Skeletal muscle cell (primary cell): ENCODE measurements at places on chromosomes 1 and 21.

DNA sequence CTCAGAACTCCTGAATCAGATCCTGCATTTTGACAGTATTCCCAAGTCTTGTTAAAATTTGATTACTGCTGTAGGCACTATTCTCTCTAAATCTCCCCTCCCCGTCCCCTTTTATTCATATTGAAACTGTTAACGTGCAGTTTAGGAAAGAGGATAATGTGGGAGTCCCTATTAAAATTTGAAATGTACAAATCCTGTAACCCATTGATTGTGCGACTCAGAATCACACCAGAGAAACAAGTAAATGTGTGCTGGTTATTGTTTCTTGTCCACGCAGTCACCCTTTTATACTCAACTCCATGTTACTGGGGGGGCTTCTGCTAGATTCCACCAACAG is 584 bp upstream of the LTN1 start:
- DNase-seq: no peak

GRCh38 chr1:41465741-41466140 is 18.7 kb downstream of the EDN2 start:
- DNase-seq: no peak

DNA sequence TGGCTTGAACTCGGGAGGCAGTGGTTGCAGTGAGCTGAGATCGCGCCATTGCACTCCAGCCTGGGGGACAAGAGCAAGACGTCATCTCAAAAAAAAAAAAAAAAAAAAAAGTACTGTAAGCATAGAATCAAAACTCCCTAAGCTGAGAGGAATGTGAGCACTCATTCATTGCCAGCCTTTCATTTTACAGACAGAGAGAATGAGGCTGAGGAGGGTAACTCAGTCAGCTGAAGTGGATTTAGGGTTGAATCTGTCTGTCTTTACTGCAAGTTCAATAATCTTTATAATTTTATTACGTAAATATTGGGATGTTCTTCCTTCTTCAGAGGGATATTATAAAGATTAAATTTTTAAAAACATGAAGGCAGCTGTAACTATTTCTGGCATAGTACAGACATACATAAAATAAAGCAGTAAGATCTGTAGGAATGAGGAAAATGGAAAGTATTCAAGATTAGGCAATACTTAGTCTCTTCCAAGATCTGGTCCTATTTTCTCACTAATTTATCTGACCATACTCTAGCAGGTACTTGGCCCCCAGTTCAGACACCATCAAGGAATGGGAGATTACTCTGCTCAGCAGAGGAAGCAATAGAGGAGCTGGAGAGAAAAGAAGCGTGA is 24.1 kb upstream of the MNDA start:
- DNase-seq: no peak

DNA sequence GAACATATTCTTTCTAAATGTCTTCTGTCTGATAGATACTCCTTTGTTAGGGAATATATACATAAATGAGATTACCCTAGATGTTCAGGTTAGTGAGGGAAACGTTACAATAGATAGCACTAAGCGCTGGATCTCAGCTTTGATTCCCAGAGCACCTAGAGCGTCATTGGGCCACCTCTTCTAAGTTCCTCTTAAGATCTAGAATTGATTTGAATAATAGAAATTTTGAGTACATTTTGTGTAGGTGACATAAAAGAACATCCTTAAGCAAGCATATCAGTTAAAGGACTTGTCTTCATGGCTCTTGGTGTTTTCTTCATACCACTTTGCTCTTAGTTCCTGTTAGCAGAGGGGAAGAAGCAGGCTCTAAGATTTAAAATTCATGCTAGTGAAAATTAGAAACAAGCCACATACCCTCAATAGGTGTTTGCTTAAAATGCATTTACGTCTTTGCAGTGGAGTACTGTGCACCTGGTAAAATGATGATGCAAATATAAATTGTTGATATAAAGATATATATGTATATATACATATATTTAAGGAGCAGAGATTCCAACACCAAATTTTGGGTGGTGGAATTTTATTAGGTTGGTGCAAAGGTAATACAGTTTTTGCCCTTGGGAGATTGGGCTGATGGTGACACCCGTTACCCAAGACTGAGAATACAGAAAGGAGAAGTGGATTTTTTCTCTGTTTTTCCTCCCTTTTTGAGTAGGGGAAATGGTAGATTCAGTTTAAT is 47.1 kb downstream of the DYRK1A start:
- DNase-seq: no peak

DNA sequence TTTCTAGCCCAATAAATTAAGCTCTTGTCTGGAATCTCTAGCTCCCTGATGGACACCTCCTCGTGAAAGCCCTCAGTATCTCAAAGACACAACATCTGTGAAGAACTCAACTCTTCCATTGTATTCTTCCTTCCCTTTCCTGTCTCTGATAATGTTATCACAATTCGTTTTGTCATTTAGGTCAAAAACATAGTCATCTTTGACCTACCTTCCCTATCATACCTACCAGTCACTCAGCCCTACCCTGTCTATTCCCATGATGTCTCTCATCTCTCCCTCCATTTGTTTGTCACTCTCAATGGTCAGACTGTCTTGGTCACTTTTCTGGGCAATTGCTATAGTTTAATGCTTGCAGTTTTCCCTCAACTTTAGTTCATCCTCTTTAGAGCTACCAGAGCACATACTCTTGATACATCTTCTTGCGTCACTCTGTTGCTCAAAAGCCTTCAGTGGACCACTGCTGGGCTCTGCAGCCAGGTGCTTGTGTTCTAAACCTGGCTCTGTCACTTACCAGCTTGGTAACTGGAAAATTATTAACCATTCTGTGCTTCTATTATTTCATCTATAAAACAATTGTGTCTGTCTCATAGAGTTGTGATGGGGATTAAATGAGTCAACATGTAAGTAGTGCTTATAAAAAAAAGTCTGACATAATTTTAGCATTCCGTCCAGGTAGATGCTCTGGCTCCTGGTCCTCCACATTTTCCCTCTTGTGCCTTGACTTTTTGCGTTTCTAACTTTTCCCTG is 39.6 kb downstream of the DDR2 start:
- no peak for DNase-seq
